ENCODE measurements at places on chromosomes 5 and 9.
A peak's percentile ranks its signal among the peaks of the same experiment; 100 is the strongest.

GRCh38 chr9:70261131-70261870 is 2.5 kb downstream of the SMC5 start:
- DNase-seq = no peak

GRCh38 chr9:99593610-99594009 is 228.1 kb upstream of the NR4A3 start:
- DNase-seq = peak; percentile 47

DNA sequence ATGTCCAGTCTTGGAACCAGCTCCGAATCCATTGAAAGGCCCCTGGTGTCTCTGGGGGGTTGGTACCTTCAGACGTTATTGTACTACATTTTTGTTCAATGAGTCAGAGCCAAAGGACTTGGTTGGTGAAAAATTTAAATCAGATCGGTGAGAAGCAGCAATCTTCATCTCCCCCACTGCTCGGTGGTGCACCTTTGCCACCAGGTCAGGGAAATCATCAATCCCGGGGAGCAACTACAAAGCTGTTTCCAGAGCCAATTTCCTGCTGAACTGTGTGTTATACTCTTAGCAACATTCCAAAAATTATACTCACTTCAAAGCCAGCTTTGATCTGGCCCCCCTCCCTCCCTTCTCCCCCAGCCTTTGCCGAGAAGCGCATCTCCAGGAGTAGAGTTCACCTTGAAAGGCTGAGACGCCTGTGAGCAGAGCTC is 375.2 kb upstream of the WWC1 start:
- DNase-seq = no peak

DNA sequence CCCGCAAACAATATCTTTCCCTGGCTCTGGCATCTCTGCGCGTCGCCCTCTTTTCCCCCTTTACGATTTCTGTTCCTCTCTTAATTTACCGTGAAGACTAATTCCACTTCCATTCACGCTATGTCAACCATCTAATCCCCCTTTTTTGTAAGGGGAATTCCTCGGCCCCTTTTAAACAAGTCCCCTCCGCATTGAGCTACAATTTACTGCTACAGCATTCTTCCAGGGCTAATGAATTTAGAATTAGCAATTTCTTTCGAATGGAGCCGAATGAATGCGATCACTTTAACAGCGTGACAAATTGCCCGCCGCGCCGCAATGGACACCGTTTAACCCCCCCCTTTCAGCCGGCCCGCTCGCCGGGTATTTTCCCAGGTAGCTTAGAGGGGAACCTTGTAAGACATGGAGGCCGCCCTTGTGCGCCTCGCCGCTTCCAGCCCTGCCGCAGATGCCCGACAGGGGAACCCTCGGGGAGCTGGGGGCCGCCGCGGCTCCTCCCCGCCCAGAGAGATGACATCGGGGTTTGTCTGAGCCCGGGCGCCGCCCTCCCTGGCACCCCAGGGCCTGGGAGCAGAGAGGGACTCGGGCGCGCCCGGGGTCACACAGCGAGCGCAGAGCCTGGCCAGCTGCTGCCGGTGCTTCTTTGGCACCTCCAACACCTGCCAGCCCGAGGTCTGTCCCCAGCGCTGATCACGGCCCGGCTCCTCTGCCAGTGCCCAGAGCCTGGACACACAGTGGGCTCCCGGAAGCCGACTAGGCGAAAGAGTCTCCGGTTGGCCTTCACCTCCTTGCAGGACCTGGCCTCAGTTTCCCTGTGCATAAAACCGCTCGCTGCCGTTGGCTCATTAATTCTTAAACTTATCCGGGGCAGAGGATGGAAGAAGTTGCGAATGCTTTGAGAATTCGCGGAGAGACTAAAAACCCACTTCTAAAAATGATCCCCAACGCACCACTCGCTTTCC is 1.3 kb downstream of the PRDM12 start:
- DNase-seq = no peak

DNA sequence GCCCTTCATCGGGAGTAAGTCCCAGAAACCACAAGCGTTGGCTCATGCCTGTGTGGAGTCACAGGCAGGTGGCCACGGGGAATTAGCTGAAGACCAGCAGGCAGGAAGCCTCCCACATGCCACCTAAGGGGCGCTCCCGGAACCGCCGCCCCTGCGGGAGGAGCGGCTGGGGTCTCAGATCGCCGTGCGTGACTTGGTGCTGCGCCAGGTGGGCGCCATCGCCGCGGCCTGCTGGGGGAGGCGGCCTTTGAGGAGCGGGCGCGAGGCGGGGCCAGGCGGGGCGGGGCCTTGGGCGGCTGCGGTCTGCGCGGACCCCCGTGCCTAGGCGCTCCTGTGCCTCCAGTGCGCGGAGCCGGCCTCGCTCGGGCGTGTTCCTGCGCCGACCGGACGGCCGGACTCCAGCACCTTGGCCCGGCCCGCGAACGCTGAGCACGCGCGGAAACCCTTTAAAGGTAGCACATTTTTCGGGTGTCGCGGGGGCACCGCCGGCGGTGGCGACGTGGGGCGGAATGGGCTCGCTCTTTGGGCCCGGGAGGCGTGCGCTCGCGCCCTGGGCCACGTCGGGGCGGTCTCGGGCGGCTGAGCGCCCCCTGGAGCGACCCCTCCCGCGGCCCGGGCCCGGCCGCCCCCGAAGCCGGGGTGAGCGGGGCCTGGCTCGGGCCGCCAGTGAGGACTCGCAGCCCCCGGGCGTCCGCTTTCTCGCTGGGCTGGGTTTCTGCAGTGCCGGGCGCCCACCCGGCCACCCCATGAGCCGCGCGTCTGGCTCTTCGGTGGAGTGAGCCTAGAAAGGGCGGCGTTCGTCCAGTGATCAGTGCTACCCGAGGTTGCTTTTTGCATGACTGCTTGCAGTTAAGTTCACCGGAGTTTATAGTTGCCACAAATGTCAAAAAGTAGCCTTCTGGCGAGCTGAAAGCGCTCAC is 24.5 kb downstream of the LECT2 start:
- no peak for DNase-seq

DNA sequence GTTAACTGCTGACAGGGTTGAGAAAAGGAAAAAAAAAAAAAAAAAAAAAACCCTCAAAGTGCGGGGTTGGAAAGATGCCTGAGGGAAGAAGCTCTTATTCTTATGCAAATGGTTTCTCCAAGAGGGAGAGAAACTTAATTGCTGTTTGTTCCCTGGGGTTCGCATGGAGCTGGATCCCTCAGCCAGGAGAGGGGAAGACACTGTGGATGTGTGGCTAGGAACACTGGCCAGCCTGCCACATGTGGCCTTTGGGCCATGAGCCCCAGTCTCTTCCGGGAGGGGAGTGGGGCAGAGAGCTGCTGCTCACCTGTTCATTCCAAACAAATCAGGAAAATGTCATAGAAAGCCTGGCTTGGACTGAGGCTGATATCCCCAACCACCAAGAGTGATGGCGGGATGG is 9.4 kb upstream of the SCGB3A2 start:
- no peak for DNase-seq

DNA sequence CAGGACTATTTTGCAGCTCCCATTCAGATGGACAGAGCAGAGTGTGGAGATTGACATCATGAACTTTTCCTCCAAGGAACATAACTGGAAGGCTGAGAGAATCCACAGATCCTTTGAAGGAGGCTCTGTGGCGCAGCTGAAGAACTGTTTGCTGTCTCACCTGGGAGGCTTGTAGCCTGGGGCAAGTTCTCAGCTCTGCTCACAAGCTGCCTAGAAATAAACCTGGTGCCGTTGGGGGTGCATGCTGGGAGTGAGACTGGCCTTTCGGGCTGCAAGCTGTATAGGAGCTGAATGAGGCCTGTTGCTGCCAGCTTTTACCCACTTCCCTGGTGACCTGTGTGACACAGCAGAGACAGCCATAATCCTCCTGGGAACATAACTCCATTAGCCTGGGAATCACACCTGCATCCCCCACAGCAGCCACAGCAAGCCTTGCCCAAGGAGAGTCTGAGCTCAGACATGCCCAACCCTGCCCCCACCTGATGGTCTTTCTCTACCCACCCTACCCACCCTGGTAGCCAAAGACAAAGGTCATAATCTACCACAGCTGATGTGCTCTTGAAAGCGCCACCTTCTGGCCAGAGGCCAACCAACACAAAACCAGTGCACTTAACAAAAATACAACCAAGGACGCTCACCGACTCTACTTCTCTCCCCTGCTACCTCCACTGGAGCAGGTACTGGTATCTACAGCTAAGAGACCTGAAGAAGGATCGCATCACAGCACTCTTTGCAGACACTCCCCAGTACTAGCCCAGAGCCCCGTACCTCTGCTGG is 205.1 kb upstream of the MRPS30 start:
- no peak for DNase-seq

DNA sequence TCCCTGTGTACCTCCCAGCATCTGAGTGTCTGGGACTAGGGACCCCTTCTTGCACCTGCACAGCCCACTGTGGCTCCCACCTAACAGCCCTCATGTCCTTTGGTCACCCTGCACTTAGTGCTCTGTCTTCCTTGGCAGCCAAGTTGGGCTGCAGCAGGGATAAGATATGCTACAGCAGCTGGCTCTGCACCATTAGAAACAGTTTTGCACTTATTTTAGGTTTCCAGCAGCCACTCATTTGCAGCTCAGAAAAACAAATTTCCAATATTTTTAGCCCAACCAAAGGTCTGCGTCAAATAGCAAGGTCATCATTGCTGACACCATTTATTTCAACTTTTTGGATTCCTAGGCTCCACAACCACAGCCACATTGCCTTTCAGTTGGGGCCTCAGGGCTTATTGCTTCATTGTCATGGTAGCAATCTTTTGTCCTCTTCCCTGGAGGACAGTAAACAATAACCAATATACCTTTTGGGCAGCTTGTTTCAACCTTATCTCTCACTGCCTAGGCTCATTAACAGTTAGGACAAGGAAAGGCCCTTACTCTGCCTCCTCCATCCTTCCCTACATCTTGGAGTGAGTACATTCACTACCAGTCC is 263.9 kb downstream of the COX7C start:
- DNase-seq = no peak

GRCh38 chr9:95771556-95772246 is 103.8 kb upstream of the ERCC6L2 start:
- no peak for DNase-seq

- DNase-seq = no peak
Observed at GRCh38 chr5:103271570-103272289, 13.2 kb downstream of the MACIR start.

- no peak for DNase-seq
Observed at GRCh38 chr9:112301420-112301819, 32.0 kb downstream of the PTBP3 start.

DNA sequence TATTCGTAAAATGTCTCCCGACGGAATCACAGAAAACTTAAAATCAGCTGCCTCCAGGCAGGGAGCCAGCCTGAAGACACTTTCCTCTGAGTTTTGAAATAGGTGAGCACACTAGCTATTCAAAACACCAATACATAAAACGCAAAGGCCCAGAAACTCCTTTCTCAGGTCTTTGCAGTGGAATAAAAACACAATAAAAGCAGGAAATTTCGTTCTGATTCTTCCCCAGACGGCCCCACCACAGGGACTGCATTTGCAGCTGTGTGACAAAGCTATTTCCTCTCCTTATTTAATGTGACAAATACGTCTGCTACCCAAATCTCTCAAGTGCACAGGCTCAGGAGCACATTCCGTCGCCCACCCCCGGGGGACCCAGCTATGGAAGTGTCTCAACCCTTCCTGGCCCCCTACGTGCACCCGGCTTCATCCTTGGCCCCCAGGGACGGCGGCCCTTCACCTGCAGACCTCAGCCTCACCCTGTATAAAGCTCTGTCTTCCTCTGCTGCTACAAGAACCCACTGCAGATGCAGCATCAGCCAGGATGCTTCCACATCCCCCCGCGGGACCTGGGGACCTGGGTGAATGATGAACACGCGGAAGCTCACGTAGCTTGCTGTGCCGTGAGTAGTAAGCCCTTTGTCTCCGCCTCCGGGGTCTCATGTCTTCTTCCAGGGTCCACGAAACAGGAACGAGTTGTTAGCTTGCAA is 24.9 kb downstream of the AHRR start:
- no peak for DNase-seq

- DNase-seq = no peak
Observed at GRCh38 chr9:131027872-131028179, 18.9 kb downstream of the LAMC3 start.

DNA sequence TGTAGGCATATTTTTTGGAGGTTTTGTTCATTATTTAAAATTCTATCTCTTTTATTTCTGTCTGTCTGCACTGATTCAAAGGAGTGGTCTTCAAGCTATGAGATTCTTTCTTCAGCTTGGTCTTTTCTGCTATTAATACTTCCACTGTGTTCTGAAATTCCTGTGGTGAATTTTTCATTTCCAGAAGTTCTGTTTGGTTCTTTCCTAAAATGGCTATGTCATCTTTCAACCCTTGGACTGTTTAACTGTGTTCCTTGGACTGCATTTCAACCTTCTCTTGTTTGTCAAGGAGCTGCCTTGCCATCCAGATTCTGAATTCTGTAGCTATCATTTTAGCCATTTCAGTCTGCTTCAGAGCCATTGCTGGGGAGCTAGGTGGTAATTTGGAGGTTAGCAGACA is 76.3 kb downstream of the CERT1 start:
- no peak for DNase-seq

- DNase-seq = no peak
Observed at GRCh38 chr5:144794922-144795321, 624.2 kb downstream of the KCTD16 start.

DNA sequence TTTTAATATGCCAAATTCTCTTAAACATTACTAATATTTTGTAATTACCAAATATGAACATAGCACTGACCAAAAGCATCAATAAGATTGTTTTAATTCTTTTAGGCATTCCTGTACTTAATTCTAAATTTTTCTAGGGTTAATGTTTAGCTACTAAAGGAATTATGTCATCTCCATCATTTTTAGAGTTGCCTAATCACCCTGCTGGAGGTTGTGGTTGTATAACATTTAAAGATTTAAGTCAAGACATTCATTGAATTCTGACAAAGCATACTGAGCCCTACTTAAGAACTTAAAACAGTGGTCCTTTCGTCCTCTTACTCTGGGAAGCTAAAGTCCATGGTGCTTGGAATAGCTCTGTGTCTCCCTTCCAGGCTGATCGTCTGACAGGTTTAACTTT is 28.1 kb upstream of the DAB2 start:
- DNase-seq = no peak

- peak; percentile 22 for DNase-seq
Observed at GRCh38 chr5:149073213-149073612, 10.4 kb upstream of the SH3TC2 start.

DNA sequence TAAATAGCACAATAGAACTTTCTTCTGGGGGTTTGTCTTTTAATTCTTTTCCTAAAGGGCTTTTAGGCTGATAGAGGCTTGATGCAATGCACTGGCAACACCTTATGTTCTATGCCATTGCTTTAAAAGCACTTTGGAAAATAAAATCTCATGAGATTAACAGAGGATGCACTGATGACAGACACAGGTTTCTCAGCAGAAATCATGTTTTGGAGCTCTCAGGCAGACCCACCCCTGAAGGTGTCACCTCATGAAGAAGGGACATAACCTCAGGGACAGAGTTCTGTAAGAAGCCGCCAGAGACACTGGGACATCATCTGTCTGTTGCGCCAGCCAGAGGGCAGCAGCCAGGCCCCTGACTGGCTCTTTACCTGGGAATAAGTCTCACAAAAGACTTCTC is 27.7 kb downstream of the SLC22A5 start:
- DNase-seq = no peak

GRCh38 chr5:34576891-34577666 is 79.0 kb upstream of the RAI14 start:
- no peak for DNase-seq

All from inflammatory macrophage treated with lipopolysaccharide for 4 hours (primary cell).